ENCODE measurements at places on chromosomes 1 and 21. TPM values are rescaled to one million over a fixed set of nuclear protein-coding genes. Genes with fewer than 3 reads are reported as not detected.

CSF3R gene
- 1.6 TPM for polyA plus RNA-seq

HRNR gene
- not detected for polyA plus RNA-seq

GLIS1 gene
- 0.35 TPM for polyA plus RNA-seq

ADORA1 gene
- polyA plus RNA-seq = 1.8 TPM

- DNase-seq = no peak
Measured at GRCh38 chr1:234571702-234572101, 38.3 kb downstream of the IRF2BP2 start.

GRCh38 chr1:103461161-103462105 is 64.1 kb upstream of the RNPC3 start:
- no peak for DNase-seq

DNA sequence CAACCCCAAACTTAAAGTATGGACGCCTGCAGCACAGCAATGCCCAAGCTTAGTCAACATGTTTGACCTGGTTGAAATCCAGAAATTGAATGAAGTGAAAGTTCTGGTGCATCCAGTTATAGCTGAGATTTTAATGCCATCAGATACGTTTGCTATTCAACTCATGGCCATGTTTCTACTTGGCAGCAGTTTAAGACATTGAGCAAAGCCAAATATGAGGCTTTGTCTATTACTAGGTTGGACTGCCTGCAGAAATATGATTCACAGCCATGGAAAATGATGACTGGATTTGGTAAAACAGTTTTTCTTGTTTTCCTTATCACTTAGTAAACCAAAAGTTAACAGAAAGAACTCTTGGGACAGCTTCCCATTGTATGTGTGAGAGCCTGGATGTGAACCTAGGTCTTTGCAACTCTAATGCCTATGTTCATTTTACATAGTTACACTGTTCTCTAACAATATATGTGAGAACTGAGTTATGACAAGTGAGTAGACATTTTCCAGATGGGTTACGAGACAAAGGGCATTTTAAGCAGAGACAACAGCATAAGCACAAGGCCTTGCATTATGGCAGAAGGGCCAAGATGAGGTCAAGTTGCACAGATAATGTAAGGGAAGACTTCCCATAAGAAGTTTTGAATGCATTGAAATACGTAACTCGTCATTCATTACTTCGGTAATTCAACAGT is 32.4 kb upstream of the MYSM1 start:
- no peak for DNase-seq

DNA sequence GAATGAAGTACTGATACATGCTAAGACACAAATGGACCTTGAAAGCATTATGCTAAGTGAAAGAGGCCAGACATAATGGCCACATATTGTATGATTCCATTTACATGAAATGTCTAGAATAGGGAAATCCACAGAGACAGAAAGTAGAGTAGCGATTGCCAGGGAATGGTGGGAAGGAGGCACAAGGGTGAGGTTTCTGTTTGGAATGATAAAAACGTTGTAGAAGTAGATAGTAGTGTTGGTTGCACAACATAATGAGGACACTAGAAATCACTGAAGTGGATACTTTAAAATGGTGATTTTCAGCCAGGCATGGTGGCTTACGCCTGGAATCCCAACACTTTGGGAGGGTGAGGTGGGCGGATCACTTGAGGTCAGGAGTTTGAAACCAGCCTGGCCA is 97.6 kb upstream of the VANGL1 start:
- no peak for DNase-seq

GRCh38 chr1:119075614-119076013 is 64.8 kb downstream of the WARS2 start:
- no peak for DNase-seq

GRCh38 chr1:195580988-195581387 is 1027.3 kb downstream of the KCNT2 start:
- no peak for DNase-seq

DNA sequence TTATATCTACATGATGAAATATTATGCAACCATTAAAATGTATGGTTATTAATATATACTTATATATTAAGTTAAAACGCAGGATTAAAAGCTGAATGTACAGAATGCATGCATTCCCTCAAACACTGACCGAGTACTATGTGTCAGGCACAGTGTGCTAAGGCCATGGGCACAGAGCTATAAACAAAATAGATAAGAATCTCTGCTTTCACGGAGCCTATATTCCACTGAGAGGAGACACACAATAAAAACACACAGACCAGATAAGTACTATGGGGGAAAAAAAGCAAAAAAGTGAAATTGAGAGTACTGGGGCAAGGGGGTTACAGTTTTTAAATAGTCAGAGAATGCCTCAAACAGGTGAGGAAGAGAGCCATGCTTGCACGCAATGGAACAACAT is 62.7 kb downstream of the GPATCH2 start:
- DNase-seq = no peak

Measured in psoas muscle (tissue), 8 donors.